ENCODE measurements at places on chromosomes 6 and 20.

DNA sequence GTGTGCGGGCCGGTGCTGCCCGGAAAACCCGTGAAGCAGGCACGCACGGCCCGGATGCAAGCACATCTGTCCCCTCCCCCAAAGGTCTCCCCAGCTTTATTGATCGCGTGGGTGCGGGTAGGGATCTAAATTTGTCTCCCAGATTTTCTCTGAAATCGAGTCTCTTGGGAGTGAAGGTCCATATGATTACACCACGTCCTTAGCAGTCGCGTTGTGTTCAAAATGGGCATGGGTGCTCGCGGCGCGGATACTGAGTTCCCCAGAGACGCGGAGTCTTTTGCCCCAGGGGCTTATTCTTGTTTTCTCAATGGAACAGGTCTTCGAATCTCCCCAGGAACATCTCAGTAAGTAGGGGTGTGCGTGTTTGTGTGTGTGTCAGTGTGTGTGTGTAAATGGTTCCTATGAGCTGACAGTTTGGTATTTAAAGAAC, 2.8 kb upstream of the ZNF292 start:
- DNase-seq: no peak

DNA sequence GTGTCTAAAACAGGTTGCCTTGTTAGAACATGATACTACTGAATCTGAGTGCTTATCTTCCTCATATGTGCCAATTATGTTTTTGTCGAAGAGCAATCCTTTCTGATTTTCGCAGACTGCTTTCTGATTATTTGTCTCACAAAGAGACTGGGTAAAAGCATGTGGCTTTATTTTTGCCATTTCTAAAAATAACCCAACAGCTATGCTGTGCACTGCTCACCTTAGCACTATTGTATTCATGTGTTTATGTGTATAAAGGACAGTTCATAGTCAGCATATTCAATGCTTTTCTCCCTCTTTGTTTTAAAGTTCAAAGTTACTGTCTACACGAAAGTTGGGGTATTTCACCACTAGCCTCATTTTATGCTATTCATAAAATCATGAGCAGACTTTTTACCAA, 127.0 kb downstream of the SGK1 start:
- no peak for DNase-seq

DNA sequence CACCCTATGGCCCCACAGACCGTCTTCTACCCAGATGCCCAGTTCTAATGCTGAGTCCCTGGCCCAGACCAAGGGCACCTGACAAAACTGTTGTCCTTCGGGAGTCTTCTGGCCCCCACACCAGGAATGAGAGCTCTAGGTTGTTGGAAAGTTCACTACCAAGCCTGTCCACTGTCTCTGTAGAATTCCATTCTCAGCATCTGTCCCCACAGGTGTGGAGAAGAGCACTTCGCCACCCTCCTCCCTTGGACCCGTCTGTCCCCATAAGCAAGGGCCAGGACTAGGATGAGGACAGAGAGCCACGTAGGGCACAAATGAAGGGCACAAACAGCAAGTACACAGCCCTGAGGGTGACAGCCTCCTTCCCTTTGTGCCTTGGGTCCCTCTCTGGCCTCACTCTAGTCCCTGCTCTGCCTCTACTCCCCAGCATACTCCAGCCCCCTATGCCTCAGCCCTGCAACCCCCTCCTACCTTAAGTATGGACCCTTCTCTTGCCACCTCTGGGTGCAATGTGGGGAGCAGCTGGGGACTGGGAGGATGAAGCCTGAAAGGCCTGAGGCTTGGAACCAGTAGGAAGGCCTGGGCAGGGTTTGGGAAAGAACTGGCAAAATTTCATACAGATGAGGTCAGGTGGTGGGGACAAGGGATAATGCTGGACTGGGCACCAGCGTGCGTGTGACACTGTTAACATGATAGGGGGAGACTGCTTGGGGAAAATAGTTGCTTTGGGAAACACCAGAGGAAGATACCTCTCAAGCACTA, 4.3 kb downstream of the LZTS3 start:
- DNase-seq: no peak

- DNase-seq: no peak
Measured at GRCh38 chr6:116412270-116412669, 41.5 kb downstream of the DSE start.

GRCh38 chr6:139711804-139712585, 337.5 kb upstream of the CITED2 start:
- DNase-seq: no peak

- peak; percentile 3 for DNase-seq
Measured at GRCh38 chr6:53986165-53986720, 125.0 kb upstream of the MLIP start.

GRCh38 chr6:52426667-52427066, 6.5 kb downstream of the EFHC1 start:
- peak; percentile 36 for DNase-seq

DNA sequence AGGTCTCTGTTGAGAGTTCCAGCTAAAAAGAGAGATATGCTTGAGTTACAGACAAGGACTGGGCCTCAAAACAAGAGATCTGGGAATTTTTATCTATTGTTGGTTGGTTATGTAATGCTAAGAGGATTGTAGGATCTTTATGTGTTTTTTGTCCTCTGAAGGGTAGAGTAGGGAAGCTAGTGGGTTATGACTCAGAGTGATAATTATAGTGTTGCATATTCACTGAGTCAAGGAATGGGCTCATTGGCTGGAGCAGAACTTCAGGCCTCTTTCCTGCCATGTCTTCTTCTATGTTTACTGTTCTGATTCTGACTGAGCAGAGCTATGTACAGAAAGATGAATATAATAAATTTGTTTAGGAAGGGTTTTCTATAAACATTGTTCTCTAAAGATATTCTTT, 66.1 kb upstream of the NOX3 start:
- no peak for DNase-seq

DNA sequence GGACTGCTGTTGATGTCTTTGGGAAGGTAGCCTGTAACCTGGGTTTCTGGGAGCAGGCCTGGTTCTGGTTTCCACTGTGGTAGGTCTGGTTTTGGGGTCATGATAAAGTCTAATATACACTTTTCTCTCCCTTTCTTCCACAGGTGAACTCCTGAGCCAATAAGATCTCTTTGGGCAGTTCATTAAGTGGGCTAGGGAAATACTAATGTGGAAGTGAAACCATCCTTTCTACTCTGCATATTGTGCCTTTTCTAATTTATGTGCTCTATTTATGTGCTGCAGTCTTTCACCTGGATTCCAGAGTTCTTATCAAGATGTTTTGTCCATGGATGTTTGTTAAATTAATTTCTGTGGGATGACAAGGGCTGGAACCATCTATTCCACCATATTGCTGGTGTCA, 165.7 kb upstream of the PTPRK start:
- no peak for DNase-seq
